ENCODE measurements at places on chromosomes 1 and 21.

GRCh38 chr1:161495490-161495889 lies 9.8 kb upstream of the FCGR2A start:
- no peak for DNase-seq

- DNase-seq = no peak
Measured at GRCh38 chr1:20964540-20965484, 177.7 kb upstream of the HP1BP3 start.

- no peak for DNase-seq
Measured at GRCh38 chr21:39648879-39649278, 36.1 kb downstream of the B3GALT5 start.

DNA sequence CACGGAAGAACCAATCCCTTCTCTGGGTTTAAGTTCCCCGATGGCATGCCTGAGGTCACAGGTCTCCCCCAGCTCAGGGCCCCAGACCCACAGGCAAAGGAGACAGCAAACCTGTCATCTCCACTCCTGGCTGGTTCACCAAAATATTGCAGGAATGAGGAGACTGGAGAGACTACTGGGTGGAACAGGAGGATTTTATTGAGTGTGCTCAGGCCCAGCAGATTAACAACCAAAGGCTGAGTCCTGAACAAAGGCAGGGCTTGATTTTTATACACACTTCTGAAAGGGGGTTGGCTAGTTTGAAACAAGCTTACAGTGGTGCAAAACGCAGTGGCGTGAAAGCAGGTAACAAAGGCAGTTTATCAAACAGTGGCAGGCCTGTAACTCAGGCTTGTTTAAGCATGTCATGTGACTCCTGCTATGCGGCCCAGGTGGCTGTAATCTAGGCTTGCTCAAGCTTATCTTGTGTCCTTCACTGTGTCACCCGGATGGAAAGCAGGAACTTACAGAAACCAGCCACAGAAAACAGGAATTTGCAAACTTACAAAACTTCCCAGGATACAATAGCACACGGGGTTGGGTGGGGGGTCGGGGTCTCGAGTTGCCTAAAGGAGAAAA lies 27.4 kb upstream of the KCNJ15 start:
- no peak for DNase-seq

DNA sequence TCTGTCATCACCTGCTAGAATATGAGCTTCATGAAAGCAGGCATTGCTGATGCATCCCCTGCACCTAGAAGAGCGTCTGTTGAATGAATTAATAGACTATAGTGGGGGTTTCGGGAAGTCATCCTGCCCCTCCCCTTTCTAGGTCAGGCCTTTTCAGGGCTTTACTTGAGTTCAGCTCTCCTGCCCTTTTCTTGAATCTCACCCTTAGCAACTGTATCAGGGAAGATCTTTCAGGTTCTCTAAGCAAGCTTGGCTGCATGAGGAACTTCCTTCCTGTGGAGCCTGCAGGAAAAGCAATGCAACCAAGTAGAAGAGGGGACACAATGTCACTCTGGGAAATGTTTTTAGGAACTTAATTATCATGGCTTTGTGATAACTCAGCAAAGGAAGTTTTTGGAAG lies 27.2 kb upstream of the KIAA0040 start:
- DNase-seq = no peak

DNA sequence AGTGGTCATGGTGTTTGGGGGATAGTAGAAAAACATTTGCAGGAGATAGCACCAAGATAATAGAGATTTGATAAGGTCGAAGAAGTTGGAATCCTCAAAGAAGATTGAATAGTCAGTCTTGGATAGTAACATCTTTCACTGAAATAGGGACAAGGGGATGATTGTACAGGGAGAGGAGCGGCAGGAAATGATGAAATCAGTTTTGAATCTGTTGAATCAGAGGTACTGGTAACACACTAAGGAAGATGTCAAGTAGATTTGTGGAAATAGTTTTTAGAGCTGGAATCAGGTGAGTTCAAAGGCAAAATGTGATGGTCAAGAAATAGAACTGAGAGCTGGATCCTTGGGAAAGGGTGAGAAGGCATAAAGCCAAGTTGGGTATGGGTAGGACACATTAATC lies 26.5 kb downstream of the CAP1 start:
- no peak for DNase-seq

GRCh38 chr1:106584107-106584506 lies 472.4 kb upstream of the PRMT6 start:
- DNase-seq = no peak

GRCh38 chr21:31132574-31133242 lies 94.4 kb upstream of the KRTAP19-8 start:
- DNase-seq = no peak

DNA sequence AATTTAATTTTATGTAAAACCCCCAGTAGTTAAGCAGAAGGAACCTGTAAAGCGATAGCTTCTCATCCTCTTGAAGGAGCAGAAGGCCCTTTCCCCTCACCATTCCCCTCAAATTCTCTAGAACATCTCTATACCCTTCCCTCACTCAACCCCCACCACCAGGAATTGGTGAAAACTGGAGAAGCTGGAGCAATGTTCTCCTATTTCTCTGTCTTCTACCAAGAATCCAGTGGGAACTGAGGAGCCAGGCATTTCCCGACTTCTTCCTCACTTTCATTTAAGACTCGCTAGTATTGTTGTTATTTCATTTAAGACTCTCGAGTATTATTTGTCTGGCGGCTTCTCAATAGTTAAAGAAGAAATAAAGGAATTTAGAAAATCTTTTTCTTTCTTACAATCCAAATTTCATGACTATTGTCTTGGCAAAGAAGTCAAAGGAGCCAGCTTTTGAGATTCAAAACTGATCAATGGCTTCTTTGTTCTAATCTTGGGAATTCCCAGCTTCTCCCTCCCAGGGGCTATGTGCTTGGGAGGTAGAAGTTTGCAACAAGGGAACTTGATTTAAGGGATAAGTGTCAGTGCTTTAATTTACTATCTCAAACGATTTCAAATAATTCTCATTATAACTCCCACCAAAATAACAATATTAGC lies 253.3 kb upstream of the ADGRL2 start:
- DNase-seq = no peak

DNA sequence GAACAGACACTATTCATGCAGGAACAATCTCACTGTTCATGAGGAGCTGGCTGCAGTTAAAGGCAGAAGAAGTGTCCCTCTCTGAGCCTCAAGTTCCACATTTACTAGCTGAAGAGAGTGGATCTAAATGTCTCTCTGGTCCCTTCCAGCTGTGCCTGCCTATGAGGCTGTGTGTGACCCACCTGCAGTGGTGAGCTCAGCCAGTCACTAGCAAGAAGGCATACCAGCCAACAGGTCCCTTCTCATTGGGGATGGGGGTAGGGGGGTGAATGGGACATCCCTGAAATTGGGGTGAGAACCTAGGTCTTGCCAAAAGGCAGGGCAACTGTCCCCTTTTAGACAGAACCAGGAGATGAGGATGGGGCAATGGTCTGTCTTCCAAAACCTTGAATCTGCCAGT lies 13.6 kb downstream of the RD3 start:
- no peak for DNase-seq

DNA sequence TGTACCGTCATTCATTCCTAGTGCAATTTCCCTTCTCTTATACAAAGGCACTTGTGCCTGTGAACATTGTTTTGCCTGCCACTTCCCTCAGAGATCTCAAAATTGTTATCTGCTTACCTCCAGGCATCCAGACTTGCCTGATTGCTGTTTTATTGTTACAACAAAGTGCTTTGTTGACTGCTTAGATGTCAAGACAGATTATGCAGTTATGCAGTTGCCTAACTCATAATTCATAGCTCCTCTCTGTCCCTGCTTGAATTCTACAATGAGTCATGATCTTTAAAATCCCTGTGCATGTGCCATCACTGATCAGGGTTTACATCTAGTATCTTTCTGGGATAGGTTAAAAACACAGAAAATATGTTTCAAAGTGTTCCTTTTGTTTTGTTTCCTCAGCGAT lies 24.5 kb downstream of the CXADR start:
- DNase-seq = no peak

- no peak for DNase-seq
Measured at GRCh38 chr1:3036447-3037280, 15.4 kb downstream of the ACTRT2 start.

- no peak for DNase-seq
Measured at GRCh38 chr1:153886127-153886526, 36.6 kb downstream of the GATAD2B start.

DNA sequence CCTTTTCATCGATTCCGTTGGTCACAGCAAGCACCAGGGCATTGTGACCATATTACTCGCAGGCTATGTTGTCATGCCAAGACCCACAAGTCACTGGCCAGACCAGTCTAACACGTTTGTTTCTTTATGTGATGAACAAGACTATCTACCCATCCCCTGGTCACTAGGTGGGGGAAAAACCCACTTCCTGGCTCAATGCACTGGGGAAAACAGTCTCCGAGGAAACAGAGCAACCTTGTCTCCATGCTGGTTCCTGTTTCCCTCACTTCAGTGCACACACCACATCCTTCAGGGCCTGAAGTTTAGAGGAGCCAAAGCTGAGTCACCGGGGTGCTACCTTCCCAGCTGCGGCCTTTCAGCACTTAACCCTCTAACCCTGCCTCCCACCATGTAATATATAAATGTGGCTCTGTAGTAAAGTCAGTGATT lies 20.9 kb downstream of the ERICH3 start:
- peak; percentile 84 for DNase-seq

- no peak for DNase-seq
Measured at GRCh38 chr1:145963265-145964019, 933 bp downstream of the ANKRD34A start.

GRCh38 chr21:41584603-41585176 lies 76.7 kb upstream of the TMPRSS2 start:
- no peak for DNase-seq

- DNase-seq = no peak
Measured at GRCh38 chr1:172003766-172004530, 162.7 kb downstream of the DNM3 start.

GRCh38 chr1:21174654-21175323 lies 1.9 kb downstream of the EIF4G3 start:
- DNase-seq = peak; percentile 41

DNA sequence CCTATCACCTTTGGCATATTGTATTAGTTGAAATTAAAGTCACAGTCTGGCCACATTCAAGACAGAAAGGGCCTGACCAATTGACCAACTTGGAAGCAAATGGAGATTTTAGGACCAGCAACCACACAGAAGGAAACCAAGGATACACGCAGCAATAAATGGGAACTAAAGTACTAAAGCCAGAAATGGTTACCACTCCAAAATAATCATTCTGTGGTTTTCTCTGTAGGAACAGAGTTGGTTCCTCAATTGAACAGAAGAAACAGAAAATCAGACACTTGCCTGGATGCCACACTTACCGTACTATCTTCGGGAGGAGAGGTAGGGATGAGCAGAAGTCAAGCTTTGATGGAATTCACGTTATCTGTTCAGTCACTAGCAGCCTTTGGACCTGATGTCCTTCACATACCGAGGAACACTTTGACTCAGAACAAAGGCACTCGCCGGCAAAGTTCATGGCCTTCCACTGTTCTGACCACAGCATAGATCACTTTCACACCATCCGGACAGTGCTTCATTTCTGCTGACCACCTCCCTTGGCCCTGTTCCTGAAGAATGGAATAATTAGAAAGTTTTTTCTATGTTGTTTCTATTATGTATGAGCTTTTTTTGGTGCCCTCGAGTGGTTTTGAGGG lies 96.9 kb downstream of the LPAR3 start:
- DNase-seq = no peak

DNA sequence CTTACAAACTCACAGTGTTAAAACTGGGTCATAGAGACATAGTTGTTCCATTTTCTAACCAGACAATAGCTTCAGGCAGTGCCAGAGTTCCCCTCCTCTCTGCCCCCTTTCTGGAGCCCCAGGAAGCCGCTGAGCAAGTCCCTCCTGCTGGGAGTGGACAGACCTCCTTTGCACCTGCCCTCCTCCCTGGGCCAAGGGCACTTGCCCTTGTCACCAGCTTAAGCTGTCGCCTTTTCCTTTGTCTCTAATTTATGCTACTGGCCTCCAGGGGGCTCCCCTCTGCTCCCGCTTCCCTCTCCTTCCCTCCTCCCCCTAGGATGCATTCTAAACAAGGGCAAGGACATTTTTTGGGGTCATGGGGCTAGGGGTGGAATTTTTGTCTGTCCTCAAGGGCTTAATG lies 182.4 kb downstream of the MIS18A start:
- no peak for DNase-seq

DNA sequence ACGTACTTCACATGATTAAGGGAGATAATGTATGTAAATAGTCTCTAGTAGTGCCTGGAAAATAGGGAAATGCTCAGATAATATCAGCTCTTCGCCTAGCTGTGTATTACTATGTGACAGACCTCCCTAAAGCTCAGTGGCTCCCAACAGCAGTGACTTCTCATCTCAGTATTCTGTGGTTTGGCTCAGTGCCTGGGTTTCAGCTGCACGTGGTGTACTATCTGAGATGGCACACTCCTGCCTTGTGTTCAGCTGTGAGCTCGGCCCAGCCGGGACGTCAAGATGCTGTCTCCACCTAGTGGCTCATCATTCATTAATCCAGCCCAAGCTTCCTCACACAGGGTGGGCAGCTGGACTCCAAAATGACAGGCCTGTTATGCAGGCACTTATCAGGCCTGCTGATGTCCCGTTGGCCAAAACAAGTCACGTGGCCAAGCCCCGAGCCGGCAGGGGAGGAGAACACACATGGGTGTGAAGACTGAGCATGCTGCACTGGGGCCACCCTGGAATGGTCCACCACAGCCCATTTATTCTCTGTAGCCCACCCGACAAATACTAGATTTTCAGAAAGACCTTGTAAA lies 17.8 kb downstream of the SLFNL1 start:
- DNase-seq = peak; percentile 99

- no peak for DNase-seq
Measured at GRCh38 chr1:116382857-116383483, 9.9 kb downstream of the ATP1A1 start.

GRCh38 chr1:17633654-17634053 lies 94.2 kb downstream of the ARHGEF10L start:
- no peak for DNase-seq

GRCh38 chr1:224592636-224593582 lies 23.2 kb upstream of the CNIH3 start:
- peak; percentile 72 for DNase-seq

DNA sequence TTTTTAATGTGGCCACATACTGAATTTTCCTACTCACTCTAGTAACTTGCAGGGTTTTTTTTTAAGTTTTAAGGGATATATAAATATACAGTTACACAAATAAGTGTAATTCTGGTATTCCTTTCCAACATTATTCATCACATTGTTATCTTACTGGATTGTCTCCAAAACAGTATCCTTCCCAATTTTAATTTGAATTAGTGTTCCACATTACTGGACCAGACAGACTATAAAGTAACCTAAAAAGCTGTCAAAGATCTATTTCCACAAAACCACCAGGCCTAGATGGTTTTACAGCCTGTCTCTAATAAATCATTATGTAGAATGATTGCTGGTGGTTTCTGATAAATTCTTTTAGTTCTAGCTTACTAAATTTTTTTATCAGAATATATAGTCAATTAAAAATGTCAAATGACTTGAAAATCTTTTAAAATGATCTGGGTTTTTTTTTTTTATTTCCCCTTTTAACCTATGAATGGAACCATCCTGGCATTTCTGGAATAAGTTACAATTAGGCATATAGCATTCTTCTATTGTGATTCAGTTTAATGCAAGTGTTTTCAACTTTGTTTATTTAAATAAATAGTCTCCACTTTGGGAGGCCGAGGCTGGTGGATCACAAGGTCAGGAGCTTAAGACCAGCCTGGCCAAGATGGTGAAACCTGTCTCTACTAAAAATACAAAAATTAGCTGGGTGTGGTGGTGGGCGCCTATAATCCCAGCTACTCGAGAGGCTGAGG lies 59.3 kb downstream of the PACC1 start:
- no peak for DNase-seq

- no peak for DNase-seq
Measured at GRCh38 chr1:62784509-62785365, 805 bp downstream of the ATG4C start.

GRCh38 chr21:15204970-15205286 lies 140.1 kb upstream of the NRIP1 start:
- DNase-seq = no peak

- peak; percentile 75 for DNase-seq
Measured at GRCh38 chr1:40944326-40944725, 35.2 kb upstream of the CTPS1 start.

All from skeletal muscle cell (primary cell).